T-cell (primary cell): ENCODE measurements at places on chromosomes 6 and 20. TPM values are rescaled to one million over a fixed set of nuclear protein-coding genes. Genes with fewer than 3 reads are reported as not detected.

DNA sequence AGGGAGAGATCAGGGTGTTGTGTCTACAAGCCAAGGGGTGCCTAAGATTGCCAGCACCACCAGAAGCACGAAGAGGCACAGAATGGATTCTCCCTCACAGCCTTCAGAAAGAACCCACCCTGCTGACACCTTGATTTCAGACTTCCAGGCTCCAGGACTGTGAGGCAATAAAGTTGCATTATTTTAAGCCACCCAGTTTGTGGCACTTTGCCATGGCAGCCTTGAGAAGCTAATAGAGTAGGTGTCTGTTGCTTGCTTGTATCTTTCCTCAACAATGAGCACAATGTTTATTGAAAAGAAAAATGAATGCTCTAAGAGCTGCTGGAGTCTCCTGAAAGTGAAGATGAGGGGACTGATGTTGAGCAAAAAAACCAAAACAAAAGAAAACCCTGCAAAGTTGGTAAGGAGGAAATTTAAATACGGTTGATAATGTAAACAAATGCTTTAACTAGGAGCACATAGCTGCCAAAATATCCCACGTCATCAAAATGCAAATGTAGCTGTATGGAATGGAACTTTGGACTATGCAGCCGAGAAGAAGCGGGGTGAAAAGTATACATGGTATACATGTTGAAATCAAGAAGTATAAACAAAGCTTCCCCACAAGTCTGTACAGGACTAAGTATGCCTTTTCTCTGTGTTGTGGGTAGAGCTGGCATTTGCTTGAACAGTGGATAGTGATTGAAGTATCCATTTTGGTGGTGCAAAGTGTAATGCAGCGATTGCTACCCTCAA is 8.0 kb downstream of the IL20RA start:
- DNase-seq, result no peak

DNA sequence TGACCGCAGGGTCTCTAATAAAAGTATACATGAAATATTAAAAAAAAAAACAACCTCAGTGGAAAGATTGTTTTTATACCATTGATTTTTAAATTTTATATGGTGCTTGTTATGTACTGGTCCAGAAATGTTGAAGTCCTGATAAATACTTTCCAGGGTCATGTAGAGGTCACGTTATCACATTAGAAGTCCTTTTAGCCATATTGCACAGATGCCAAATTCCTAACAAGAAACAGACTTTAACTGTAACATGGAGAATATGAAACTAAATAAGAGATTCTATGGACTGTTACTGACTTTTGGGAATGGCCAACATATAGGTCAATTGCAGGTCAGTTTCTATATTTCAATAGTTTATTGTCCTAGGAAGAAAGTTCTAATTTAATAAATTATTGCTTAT is 89.0 kb downstream of the ADGRB3 start:
- no peak for DNase-seq

- no peak for DNase-seq
These were observed 135.2 kb downstream of the KCNQ5 start for GRCh38 chr6:72757048-72757447.

Gene DDX39B
- total RNA-seq, result 507 TPM

- no peak for DNase-seq
These were observed 262.5 kb downstream of the PKHD1 start for GRCh38 chr6:51824940-51825339.

Gene IL17F
- total RNA-seq, result not detected

GRCh38 chr20:47419953-47420514 is 63.5 kb upstream of the ZMYND8 start:
- no peak for DNase-seq

DNA sequence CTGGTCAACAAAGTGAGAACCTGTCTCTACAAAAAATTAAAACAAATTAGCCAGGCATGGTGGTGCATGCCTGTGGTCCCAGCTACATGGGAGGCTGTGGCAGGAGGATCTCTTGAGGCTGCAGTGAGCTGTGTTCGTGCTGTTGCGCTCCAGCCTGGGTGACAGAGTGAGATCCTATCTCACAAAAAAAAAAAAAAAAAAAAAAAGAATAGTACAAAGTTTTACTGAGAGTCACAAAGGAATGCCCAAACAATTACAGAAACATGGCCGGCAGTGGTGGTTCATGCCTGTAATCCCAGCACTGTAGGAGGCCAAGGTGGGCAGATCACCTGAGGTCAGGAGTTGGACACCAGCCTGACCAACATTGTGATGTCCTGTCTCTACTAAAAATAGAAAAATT is 14.8 kb upstream of the DSTN start:
- DNase-seq, result no peak

- no peak for DNase-seq
These were observed 40.2 kb upstream of the IFNGR1 start for GRCh38 chr6:137259349-137259748.

GRCh38 chr20:3932681-3933080 is 43.5 kb downstream of the PANK2 start:
- DNase-seq, result no peak

DNA sequence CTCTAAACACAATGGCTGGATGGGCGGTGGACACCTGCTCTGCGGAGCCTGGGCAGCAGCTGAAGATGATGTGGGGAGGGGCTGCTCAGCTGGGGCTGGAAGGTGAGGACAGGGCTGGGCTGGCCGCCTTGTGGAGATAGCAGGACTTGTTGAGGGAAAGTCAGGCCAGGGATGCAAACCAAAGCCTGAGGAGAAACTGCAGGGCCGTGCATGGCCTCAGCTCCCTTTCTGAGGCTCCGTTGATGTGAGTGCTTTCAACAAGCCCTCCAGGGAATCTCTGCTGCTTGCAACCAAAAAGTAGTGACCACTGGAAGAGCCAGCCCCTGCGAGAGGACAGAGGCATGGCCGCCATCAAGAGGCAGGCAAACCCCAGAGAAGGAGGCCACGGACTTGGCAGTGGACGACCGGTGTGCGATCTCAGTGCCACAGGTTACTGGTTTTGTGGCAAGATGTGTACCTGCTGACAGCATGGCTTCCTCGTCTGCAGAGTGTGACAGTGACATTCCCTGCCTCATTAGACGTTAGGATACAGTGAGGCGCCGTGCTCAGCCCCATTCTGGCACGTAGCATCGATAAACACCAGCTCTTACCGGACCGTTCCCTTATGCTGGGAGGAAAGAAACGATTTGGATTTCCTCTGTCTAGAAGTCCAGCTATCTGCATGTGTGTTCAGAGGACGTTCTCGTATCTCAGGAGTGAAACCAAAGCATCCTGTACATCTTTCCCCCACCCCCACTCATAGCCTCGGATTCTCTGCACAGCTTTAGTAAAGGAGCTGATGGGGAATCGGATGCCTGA is 37.9 kb downstream of the ERMARD start:
- no peak for DNase-seq

GRCh38 chr20:40802886-40803285 is 113.8 kb upstream of the MAFB start:
- no peak for DNase-seq

Gene LPA
- not detected for total RNA-seq

GRCh38 chr20:61812121-61812844 is 253.4 kb downstream of the TAF4 start:
- no peak for DNase-seq

GRCh38 chr6:89530982-89531381 is 98.0 kb downstream of the ANKRD6 start:
- DNase-seq, result no peak

Gene HDGFL1
- total RNA-seq, result not detected

DNA sequence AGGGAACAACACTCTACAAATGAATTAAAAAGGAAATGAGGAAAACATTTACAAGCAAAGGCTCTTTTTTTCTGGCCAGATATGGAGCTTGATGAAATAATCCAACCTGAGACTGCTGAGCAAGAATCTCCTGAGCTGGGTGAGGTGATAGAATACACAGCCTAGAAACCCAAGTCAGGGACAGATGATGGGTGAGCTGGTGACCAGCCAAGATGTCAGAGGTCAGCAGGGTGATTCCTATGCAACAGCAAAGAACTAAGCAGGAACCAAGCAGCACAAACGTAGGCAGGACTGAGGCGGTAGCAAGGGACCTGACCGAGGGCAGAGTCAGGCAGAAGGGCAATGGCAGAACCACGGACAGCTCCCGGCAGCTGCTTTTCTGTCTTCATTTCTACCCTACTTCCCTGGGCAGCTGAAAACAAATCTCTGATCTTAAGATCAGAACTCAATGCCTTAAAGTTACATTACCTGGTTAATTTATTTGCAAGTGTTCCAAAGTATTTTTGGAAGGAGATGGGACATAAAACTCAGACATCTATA is 75.1 kb downstream of the CDC40 start:
- no peak for DNase-seq

GRCh38 chr6:106117579-106117978 is 31.4 kb downstream of the PRDM1 start:
- DNase-seq, result peak; percentile 64

Gene SYNDIG1
- not detected for total RNA-seq

DNA sequence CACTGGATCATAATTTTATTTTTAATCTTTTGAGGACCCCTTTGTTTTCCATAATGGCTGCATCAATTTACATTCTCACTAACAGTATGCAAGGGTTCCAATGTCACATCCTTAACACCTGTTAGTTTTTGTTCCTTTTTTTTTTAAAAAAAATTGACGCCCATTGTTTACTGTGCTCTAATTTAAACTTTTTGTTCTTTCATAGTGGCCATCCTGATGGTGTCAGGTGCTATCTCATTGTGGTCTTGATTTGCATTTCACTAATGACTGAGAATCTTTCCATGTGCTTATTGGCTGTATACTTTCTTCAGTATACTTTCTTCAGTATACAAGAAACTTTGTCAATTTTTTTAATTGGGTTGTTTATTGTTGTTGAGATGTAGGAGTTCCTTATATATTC is 347.0 kb downstream of the RNGTT start:
- no peak for DNase-seq
